ENCODE measurements at places on chromosomes 2 and 18.
A peak's percentile ranks its signal among the peaks of the same experiment; 100 is the strongest.

GRCh38 chr18:13316063-13316462 lies 97.5 kb downstream of the LDLRAD4 start:
- no peak for DNase-seq

DNA sequence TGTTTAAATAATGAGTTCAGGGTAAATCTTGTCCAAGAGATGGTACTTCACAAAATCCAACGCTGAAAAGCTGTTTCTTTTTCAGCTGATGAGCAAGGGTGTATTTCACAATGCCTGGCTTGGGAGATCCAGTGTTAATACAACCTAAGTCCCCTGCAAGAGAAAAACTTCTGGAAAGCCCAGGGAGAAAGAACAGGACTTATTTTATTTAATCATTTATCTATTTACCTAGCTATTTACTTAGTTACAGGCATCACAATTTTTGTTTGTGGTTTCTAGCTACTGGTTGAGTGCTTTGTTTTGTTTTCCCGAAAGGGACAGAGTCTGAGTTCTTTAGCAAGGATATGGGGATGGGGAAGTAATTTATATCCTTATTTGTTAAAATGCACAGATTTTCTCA lies 598.2 kb upstream of the SYT4 start:
- no peak for DNase-seq

DNA sequence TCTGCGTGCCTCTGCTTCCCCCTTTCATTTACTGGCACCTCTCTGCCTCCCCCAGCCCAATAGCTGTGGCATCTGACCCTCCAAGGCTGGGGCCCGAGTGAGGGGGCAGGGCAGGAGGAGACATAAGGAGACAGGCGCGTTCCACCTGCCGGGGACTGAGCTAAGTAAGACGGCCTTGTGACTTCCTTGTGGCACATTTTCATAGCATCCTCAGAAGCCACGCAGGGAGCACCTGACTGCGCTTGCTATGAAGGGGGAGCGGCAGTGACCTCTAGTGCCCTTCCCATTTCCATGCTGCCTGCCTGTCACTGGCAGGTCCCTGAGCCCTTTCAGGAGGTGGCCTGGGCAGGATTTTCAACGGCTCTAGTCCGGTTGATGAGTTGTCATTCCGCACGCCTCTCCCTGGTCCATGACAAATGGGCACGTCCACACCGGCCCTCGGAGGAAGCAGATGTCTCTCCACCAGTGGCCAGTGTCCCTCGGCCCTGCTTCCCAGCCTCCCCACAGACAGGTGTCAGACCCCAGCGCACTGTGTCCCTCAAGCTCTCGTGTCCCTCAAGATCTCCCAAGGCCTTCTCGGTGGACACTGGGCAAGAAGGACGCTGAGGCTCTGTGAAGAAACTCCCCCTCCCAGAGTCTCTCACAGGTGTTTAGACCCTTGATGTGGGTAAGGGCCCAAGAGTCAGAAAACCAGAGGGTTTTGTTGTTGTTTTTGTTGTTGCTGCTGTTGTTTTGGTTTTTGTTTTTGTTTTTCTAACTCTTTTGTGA lies 42.7 kb downstream of the CYP26B1 start:
- DNase-seq, result no peak

DNA sequence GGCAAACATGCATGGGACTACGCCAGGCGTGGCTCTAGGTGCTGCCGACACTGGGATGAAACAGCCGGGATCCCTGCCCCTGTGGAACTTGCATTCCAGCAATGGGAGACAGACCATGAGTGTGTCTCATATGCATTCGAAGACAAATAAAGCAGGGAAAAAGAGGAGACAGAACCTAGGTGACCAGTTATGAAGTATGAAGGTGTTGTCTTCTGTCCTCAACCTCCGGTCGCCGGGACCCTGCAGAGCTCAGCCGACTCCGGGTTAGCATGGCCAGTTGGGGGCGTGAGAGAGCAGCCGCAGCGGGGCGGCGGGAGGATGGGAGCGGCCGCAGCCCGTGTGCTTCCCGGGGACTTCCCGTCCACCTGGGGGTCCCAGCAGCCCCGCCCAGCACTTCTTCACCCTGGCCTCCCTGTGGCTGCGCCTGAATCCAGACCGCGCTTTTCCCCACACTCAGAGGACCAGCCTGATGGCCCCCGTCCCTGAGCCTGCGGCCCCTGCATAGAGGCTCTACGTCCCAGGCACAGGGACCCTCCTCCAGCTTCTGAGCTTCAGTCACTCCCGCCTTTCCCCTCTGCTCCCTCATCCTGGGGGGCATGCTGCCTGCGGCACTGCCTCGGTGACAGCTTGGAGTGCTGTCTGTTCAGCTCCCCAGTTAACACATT lies 11.4 kb downstream of the ID2 start:
- no peak for DNase-seq

DNA sequence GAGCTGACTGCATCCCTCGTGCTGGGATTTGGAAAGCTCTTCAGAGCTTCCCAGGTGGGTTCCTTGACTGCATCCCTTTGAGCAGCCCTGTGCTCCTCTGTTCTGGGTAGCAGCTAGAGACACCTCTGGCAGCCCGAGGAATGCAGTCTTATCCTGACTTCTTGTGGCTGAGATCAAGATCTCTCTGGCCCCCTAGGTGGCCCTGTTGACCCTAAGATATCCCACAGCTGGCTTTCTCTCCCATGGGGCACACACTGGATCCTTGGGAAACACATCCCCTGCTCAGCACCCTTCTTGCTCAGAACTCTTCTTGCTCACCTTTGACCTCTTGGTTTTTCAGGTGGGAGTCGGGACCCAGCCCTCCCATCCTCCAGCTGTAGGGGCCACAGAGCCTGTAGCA lies 237.2 kb downstream of the TSN start:
- no peak for DNase-seq

DNA sequence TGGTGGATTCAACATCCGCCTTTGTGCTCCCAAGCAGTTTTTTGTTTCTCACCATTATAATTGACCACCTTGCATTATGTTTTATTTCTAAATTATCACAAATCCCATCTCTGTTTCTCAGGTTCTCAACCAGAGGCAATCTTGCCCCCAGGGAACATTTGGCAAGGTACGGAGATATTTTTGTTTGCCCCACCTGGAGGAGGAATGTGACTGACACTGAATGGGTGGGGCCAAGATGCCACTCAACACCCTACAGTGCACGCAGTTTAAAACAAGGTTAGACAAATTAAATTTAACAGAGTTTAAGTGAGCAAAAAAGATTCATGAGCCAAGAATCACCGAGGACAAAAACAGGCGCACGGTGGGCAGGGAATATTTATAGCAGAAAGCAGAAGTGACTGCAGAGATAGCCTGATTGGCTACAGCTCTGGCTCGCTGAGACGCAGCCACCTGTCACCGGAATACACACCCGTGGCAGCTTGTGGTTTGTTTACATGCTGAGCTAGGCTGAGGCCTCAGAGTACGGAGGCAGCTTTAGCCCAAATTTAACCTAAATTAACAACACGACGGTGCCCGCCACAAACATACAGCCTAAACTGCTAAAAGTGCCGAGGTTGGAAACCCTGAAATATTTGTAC lies 150.0 kb upstream of the ALKAL2 start:
- DNase-seq, result no peak

DNA sequence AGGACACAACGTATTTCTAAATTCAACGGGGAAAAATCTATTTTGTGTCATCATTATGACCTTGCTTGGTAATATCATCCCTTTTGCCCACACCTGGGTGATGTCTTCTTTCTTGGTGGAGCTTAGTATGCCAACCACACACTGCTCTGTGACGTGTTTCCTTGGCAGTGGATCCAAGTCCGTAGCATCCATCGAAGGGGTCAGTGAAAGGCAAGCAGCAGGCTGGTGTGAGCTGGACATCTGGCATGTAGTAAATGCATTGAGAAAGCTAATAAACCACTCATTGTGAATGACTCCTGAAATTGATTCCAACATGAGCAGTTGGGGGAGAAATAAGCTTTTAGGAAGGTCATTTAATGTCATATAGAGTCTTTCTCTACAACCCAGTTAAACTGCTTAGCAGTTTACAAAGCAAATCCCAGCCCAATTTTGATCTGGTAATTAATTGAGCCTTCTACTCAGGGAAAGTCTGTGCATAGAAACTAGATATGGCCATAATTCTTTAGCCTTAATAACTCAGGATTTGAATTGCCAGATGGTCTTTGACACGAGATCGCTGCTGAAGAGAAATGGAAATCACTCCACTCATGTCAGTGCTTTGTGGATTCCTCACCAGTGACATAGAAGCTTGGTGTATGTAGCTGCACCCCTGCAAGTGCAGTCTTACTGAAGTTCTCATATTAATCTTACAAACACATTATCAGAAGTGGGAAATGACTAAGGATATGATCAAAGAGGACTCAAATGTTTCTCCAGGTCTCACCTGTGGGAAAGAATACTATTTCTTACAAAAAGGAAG lies 494.8 kb downstream of the CMPK2 start:
- no peak for DNase-seq

- no peak for DNase-seq
These were observed 371.5 kb downstream of the LNPK start for GRCh38 chr2:175630280-175631244.

GRCh38 chr2:197359859-197360258 lies 49.3 kb upstream of the ANKRD44 start:
- no peak for DNase-seq

DNA sequence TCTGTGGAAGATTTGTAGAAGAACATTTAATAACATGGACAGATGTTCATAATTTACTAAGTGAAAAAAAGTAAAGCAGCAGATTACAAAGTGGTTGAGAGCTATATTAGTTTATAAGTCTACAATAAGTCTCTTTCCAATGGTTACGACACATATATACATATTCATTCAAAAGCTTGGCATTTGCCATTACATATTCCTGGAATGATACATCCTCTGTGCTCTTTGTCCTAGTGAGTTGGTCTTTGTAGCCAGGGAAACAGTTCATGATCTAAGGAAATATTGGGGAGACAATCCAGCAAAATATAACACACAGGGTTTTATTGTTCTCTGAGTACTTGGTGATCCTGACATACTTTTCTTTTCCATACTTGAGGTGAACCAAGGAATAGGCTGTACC lies 32.5 kb upstream of the SOS1 start:
- DNase-seq, result no peak

GRCh38 chr2:86039963-86040655 lies 65.6 kb downstream of the POLR1A start:
- no peak for DNase-seq

- DNase-seq, result no peak
These were observed 174.2 kb downstream of the WDR7 start for GRCh38 chr18:56825321-56825720.

- no peak for DNase-seq
These were observed 415.1 kb upstream of the MAP2 start for GRCh38 chr2:209008636-209009287.

DNA sequence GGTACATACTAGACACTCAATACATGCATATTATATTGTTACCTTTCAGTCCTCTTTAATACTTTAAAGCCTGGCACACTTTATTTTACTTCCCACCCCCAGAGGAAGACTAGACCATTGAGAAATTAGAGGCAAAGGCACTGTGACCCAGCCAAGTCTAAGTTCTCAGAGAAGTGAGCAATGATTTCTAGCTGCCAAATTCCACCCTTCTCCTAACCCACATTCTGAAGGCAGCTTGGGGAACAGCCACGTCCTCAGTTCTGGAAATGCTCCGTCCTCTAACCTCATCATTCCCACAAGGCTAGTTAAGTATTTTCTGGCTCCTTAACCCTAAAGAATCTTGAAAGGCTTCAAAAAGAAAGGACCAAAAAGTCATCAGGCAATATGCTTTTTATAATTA lies 86.6 kb downstream of the COL5A2 start:
- DNase-seq, result peak; percentile 83

DNA sequence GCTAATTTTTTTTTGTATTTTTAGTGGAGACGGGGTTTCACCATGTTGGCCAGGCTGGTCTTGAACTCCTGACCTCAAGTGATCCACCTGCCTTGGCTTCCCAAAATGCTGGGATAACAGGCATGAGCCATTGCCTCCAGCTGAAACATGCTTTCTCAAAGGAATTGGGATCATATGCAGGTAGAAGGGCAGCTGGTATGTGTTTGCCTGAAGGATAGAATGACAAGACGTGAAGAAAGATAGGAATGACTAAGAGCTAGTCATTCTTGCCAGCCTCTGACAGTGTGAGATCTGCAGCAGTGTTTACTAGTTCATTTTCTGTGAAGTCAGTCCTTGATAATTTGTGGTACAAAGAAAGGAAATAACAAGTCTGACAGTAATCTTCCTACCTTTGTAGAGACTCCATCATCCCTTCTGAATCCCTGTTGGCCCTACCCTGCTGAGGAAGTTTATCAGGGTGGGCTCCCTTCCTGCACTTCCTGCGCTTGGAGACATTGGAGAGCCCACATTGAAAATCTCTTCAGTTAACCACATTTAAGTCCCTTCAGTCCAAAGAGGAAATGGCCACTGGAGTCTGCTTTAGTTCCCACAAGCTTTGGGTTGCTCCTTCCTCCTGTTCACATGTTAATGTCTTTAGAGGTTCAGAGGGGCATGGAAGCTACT lies 14.7 kb downstream of the CFLAR start:
- DNase-seq, result peak; percentile 46

DNA sequence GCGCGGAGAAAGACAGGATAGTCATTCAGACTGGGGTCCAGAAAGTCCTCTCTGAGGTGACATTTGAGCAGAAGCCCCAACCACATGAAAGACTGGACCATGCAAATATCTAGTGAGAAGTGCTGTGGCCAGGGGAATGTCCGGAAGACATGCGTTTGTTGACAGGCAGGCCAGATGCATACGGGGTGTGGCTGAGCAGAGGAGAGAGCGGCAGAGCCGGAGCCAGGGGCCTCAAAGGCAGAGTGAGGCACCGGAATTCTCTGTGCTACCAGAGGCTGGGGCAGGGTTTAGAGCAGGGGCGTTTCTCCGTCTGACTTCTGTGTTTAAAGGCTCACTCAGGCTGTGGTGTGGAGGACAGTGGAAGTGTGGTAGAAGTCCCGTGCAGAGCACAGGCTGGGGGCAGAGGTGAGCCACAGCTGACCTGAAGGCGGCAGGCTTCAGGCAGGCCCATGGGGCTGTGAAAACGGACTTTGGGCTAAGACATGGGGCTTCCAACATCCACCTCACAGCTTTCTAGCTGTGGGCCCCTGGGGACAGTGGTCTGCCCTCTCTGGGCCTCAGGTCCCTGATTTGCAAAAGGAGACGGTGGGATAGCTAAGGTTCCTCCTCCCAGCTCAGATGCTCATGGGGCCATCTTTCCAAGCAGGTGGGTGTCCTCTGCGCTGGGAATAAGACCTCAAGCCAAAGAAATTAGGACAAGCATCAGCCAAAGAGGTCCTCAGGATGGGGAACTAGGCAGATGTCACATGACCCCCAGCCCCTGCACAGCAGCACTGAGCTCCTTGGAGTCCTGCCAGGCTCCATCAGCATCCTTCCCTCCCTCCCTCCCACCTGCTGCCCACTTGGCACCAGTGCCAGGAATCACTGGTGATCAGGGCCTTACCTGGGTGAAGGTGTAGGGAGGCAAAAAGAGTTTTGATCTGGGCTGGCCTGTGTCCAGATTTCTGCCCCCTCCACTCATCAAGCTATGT lies 11.2 kb downstream of the RUFY4 start:
- DNase-seq, result no peak

DNA sequence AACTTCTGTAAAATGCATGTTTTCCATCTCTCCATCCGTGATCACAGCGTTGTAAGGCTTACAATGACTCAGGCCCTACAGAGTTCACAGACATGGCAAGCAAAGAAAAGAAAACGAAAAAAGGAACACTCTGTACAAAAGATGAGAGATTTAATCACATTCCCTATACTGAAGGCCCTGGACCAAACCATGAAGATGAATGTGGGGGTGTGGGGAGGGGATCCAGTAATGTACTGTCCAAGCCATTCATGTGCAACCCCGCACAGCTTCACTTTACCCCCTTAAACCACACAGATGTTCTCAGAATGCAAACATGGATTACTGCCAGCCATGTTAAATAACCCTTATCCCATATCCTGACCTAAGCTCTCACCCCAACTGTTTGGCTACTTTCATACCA lies 391.1 kb downstream of the NCKAP5 start:
- DNase-seq, result no peak
